HT1080 (cell line): ENCODE measurements at places on chromosomes 16 and 17. TPM values are rescaled to one million over a fixed set of nuclear protein-coding genes. Genes with fewer than 3 reads are reported as not detected.

GRCh38 chr16:48535831-48536613 lies 74.0 kb downstream of the N4BP1 start:
- no peak for DNase-seq

DNA sequence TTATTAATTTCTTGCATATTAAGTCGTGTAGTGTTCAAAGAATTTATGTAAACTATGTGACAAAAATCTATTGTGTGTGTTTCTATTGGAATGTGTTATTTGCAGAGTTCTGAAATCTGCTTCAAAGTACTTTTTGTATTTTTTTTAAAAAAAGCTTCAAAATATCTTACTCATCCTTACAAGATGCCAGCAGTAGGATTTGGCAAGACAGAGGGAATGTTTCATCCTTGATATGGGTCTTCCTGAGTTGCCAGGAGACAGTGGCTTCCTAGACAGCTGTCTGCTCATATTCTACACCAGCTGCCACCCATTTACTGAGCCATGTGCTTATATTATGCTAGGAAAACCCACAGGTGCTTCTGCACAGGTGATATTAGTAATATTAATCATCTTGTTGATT lies 36.4 kb downstream of the EFCAB5 start:
- DNase-seq, result peak; percentile 58

DNA sequence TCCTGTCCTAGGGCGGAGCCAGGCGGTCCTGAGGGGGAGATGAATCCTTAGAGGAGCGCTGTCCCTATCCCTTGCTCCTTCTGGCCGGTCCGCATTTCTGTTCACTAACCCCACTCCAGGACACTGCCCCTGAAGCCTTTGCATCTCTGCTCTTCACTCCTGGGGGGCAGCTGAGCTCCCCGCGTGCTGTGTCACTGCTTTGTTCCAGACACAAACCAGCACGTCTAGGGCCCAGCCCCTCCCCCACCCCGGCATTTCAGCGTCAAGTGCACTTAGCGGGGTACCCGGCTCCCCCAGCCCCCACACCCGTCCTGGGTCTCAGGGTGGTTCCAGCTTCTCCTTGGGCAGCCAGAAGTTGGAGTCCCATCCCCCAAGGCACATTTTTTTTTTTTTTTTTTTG lies 8.9 kb downstream of the CORO6 start:
- no peak for DNase-seq

- no peak for DNase-seq
Measured at GRCh38 chr17:19002805-19003542, 1.6 kb downstream of the FAM83G start.

Gene PPL
- total RNA-seq, result 0.13 and 0.24 TPM in 2 replicates

GRCh38 chr16:87325423-87325858 lies 8.2 kb upstream of the C16orf95 start:
- no peak for DNase-seq

Gene CCNF
- total RNA-seq, result 60.6 and 64.7 TPM in 2 replicates

DNA sequence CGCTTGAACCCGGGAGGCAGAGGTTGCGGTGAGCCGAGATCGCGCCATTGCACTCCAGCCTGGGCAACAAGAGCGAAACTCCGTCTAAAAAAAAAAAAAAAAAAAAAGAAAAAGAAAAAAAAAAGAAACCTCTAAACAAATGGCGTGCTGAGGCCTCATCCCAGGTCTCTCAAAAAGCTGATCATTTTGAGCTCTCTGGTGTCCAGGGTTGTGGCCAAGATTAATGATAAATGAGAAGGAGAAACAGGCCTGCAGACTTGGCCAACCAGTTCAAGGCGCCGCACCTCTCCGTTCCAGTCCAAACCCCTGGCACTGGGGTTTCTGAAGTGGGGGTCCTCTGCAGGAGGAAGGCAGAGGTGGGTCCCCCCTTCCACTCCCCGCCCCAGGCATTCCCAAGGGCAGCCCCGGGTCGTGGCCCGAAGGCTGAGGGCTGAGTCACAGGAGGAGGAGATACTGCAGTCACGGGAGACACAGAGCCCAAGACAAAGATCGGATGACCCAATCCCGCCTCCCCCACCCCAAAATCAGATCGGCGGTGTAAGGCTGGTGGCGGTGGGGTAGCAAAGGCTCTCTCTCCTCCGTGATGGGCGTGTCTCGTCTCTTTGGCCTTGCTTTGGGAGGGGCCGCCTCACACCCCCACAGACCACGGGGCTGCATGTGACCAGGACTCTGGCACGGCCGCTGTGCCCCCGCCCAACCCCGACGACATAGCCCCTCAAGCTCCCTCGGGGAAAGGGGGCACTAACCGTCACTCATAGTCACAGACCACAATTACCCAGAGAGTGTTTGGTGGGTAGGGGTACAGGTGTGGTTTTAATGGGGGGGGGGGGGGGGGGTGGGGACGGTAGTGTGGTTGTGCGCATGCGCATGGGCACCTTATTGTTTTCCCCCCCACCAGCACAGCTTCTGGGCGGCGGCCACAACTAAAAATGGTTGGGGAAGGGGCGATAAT lies 1.1 kb downstream of the VAT1 start:
- DNase-seq, result peak; percentile 71

DNA sequence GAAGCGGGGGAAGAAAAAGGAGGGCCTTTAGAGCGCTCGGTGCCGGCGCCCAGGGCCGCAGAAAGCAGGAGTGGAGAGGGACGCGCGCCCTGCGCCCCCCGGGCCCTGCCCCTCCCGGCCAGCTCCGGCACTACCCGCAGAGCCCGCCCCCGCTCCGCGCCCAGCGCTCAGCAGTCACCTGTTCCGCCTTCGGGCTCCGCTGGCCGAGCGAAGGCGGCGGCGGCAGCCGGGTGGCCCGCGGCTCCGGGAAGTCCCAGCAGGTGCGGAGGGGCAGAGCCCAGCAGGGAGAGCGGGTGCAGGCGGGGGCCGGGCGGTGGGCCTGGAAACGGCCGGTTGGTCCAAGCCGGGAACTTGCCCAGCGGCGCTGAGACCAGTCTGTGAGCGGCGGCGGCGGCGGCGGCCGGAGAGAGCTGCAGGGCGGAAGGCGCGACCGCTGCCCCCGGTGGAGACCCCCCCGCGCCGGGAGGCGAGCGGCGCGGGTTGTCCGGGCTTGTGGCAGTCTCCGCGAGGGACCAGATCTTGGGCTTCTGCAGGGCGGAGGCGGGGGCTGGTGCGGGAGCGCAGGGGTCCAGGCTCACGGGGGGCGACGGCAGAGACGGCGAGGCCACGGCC lies 2.2 kb downstream of the IRX3 start:
- no peak for DNase-seq

DNA sequence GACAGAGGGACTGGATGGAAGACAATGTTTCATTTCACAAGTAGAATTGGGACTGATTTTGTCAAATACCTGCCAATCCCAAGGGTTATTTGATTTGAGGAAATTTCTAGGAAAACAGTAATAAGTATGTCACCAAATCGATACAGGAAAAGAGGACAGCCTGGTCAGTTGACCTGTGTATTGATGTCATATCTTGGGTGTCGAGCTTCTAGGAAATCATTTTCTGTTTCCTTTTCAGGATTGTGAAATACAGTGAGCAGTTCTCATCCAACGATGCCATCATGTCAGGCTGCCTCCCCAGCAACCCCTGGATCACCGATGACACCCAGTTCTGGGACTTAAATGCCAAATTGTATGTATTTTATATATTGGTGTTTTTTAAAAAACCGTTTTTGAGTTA lies 56.1 kb downstream of the RGS9 start:
- no peak for DNase-seq

DNA sequence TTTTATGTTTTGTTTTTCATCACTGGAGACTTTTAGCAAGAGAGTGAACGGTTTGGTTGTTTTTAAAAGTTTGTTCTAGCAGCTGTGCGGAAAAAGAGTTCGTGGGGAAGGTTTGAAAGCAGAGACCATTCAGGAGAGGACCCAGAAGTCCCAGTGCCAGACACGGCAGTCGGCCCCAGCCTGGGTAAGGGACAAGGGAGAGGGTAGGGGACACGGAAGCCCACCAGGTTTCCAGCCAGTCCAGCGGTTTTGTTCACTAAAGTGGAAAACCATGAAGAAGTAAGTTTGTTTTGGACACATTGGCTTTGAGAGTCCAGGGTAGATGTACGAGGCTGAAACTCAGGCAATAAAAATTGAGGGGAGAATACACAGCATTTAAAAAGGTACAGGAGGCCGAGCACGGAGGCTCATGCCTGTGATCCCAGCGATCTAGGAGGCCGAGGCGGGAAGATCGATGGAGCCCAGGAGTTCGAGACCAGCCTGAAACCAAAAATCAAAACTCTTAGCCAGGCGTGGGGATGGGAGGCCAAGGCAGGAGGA lies 56.8 kb upstream of the RPH3AL start:
- no peak for DNase-seq

Gene ASGR1
- total RNA-seq, result 2.8 and 4.0 TPM in 2 replicates

- DNase-seq, result peak; percentile 1
Measured at GRCh38 chr16:70157477-70158260, 15.9 kb upstream of the CLEC18C start.

DNA sequence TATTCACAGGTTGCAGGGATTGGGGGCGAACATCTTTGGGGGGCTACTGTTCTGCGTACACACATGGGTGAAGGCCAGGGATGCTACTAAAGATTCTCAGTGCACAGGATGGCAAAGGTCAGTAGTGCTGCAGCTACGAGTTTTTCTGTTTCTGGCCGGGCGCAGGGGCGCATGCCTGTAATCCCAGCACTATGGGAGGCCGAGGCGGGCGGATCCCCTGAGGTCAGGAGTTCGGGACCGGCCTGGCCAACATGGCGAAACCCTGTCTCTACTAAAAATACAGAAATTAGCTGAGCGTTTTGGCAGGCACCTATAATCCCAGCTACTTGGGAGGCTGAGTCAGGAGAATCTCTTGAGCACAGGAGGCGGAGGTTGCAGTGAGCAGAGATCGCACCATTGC lies 3.9 kb upstream of the ZNF598 start:
- no peak for DNase-seq

Gene HERPUD1
- total RNA-seq, result 38.9 and 65.3 TPM in 2 replicates

- DNase-seq, result peak; percentile 44
Measured at GRCh38 chr17:15261258-15261801, 3.8 kb downstream of the PMP22 start.

Gene ATP2A1
- total RNA-seq, result 0.27 TPM in 1 of 2 replicates, not detected in the other

Gene ATAD5
- 5.8 and 6.6 TPM in 2 replicates for total RNA-seq

DNA sequence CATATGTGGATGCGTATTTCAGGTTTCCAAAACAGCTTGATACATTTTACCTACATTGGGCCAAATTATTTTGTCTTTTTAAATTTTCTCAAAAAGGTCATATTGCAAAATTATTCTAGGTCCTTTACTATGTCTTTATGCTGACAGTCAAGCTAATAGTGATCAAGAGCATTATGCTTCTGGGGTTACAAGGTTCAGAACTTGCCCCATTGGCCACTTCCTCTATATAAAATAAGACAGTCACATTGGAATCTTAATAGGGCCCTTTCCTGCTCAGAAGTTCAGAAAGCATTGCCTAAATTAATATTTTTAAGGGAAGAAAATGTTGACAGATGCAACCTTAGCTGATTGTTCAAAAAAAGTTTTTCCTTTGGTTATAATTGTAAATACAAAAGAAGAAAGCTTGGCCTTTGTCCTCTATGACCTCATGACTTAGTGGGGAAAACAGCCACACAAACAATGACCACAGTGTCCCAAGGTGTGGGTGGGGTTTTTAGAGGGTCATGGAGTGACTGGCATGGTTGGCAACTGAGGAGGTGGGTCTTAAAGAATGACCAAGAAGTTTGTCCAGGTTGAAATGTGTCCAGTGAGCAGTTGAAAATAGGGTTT lies 11.8 kb upstream of the RAB11FIP4 start:
- no peak for DNase-seq

DNA sequence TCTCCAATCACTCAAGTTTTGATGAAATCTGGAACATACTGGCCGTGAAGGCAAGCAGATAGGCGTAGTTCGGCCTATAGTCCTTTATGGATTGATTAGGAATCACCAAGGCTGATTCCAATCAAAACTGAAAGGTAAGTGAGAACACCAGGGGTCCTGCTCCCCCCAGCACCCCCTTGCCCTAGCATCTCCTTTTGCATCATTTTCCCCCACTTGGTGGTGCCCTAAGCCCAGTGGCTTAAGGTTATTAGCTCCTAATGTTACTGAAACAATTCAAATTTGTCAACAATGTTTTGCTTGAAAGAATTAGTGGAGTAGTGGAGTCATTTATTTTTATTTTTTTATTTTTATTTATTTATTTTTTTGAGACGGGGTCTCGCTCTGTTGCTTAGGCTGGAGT lies 4.9 kb downstream of the SLFN14 start:
- DNase-seq, result no peak

Gene MYCBPAP
- total RNA-seq, result not detected in 2 replicates

DNA sequence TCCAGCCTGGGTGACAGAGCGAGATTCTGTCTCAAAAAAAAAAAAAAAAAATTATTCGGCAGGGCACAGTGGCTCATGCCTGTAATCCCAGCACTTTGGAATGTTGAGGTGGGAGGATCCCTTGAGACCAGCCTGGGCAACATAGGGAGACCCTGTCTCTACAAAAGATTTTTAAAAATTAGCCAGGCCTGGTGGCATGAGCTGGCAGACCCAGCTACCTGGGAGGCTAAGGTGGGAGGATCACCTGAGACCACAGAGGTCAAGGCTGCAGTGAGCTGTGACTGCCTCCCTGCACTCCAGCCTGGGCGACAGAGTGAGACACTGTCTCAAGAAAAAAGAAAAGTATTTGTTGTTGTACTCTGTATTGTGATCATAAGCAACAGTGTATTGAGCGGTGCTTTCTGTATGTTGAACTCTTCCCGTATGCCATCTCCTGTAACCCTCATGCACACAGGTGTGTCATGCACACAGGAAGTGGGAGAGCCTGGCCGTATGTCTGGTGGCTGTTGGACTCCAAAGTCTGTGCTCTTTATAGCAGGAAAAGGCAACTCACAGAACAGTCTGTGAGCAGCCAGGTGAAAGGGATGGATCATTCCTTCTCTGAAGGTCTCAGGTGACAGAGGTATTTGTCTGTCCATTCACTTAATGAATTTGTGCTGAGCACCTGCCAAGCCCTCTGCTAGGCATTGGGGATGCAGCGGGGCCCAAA lies 17.1 kb downstream of the CDH1 start:
- no peak for DNase-seq

Gene OTOP2
- not detected in 2 replicates for total RNA-seq

DNA sequence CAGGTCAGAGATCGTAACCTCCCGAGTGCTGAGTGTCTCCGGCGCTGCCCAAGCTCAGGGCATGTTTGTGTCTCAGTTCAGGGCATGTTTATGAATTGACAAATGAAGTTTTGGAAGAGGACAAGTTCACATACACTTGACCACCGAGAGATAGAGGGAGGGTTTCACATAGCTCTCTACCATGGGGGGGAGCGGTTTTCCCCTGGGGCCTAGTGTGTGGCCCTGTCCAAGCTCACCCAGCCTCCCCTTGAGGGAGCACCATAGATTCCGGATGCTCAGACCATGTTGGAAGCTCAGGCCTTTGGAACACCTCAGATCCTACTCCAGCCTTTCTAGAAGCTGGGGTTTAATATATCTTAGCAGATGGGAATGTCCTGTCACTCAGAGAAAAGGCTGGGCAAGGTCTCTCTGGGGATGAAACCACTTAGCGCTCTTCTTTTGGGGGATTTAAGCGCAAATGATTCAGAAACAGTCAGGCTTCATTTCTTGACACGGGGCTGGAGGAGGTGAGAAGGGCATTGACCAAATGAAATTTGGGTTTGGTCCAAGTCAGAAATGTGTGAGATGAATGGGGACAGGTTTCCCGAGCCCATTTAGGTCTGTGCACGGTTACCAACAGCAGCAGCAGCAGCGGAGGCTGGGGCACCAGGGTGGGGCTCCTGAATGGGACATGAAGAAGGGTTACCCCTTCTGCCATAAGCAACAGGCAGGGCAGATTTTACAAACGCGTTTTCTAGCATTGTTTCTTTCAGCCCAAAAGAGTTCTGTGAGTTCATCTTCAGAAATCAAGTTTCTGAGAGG lies 96.6 kb downstream of the METRNL start:
- DNase-seq, result no peak

Gene SHISA6
- not detected in 2 replicates for total RNA-seq

- DNase-seq, result no peak
Measured at GRCh38 chr16:397736-398332, 835 bp downstream of the NME4 start.
